ENCODE measurements at places on chromosomes 2 and 18.

- no peak for DNase-seq
Measured at GRCh38 chr2:25112113-25112512, 56.3 kb downstream of the POMC start.

GRCh38 chr2:24328010-24328409 lies 32.3 kb downstream of the ITSN2 start:
- no peak for DNase-seq

GRCh38 chr2:213065583-213066442 lies 85.6 kb downstream of the IKZF2 start:
- DNase-seq: no peak

DNA sequence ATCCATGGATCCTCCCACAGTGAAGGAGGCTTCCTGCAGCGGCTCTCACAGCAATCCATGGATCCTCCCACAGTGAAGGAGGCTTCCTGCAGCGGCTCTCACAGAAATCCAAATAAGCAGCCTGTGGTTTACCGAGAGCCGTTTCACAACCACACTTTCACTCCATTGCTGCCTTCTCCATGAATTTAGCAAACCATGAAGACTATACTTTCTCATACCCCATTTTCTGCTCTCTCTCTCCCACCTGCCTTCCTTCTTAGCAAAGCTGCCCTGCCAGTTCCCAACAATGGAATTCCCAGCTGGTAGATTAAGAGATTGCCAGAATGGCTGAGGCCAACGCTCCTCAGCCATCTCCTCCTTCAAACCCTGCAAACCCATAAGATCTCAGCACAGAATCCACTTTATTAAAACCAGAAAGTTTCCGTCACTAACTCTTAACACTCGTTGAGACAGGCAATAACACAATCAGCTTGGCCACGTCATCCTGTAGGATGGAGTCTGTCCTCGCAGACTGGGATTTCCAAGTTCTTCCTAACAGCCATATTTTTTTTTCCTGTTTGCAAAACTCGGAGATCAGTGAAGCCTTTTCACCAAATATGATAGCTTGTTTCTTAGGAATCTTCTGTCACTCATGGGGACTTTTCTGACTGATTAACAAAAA lies 162.2 kb downstream of the PXDN start:
- DNase-seq: no peak

DNA sequence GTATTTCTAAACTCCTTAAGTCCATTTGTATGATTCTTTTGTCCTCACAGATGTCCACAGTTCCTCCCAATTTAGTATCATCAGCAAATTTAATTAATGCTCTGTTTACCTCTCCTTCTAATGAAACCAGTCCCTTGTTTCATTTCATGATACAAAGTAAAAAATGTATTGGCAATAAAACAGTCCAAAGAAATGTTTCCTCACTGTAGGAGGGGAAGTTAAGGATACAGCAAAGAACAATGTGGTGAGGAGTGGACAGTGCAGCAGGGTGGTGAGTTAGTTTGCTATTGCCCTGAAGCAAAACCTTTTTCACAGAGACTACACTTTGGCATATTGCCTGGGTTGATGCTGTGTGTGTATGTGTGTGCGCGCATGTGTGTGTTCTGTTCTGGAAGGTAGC lies 401.5 kb downstream of the ARHGAP15 start:
- no peak for DNase-seq

DNA sequence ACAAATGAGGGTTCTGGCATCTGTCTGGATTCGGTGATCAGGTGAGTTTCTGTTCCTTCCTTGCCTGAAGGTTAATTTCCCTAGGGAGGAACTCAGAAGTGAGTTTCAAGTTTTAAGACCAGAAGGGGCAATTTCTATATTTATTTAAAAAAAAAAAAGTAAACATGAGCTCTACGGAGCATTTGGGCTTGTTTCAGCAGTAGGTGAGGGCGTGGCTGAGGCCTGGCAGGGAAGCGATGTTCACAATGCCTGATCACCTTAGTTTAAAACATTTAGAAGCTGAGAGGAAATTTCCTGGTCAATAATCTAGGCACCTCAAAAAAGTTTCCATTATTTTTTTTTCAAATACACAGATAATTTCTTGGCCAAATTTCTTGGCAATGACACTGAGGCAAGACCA lies 629.1 kb downstream of the DPP10 start:
- no peak for DNase-seq

DNA sequence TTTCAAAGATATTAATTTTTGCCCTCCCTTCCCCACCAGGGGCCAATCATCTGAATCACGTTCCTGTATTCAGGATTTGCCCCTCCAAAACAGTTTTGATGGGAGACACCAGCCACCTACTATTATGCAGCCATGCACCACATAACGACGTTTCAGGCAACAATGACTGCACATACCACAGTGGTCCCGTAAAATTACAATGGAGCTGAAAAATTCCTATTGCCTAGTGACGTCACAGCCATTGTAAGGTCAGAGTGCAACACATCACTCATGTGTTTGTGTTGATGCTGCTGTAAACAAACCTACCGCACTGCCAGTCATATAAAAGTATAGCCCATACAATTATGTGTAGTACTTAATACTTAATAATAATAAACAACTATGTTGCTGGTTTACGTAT lies 22.6 kb downstream of the ITM2C start:
- DNase-seq: no peak

DNA sequence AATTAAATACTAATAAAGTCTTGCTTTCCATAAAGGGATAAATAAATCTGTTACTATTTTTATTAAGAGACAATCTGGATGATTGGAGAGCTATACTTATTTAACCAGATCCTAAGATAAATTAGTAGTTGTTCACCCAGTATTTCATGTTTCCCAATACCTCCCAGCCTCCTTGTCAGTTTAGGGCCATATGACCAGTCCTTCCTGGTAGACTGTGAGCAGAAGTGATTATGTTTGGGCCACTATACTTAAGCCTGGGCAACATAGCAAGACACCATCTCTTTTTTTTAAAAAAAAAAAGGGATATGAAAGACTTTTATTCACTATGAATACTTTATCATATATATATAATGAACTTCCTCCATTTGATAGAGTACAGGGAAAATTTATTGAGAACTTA lies 48.8 kb upstream of the PPM1B start:
- no peak for DNase-seq

GRCh38 chr18:69916412-69916811 lies 31.3 kb downstream of the CD226 start:
- DNase-seq: no peak

DNA sequence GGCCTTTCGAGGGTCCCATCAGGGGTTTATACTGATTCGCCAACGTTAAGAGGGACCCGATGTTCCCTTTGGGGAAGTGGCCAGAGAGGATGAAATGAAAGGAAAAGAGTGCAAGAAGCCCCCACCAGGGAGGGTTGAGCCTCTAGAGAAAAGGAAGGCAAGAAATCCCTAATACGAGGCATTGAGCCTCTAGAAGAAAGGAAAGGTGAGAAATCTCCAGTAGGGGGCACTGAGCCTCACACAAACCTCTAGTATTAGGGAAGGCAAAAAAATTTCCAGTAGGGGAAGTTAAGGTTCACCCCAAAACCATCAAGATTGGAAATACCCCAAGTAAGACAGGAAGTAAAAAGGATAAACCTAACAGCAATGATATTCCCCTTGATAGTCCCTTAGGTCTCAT lies 9.8 kb upstream of the SAP130 start:
- no peak for DNase-seq

GRCh38 chr2:130368786-130369185 lies 12.9 kb downstream of the PTPN18 start:
- DNase-seq: no peak

- DNase-seq: no peak
Measured at GRCh38 chr2:102438111-102438510, 15.2 kb downstream of the IL18RAP start.

- DNase-seq: no peak
Measured at GRCh38 chr2:147782141-147782930, 62.5 kb upstream of the ACVR2A start.

All from activated CD8-positive, alpha-beta memory T cell treated with anti-CD3 and anti-CD28 coated beads for 1 hour (primary cell).